OCI-LY7 (cell line): ENCODE measurements at places on chromosomes 5 and 9. TPM values are rescaled to one million over a fixed set of nuclear protein-coding genes. Genes with fewer than 3 reads are reported as not detected.

GDA gene
- not detected in 2 replicates for total RNA-seq

MLANA gene
- not detected in 2 replicates for total RNA-seq

FOXD4L4 gene
- 0.53 and 1.5 TPM in 2 replicates for total RNA-seq

NUTM2F gene
- total RNA-seq = not detected in 2 replicates

FAM78A gene
- 35.0 and 38.4 TPM in 2 replicates for total RNA-seq

OTP gene
- total RNA-seq = not detected in 2 replicates

F2R gene
- total RNA-seq = 0.08 and 0.09 TPM in 2 replicates

CCDC187 gene
- total RNA-seq = not detected in 2 replicates

PCDHB15 gene
- not detected in 2 replicates for total RNA-seq

ARID3C gene
- 0.38 and 0.44 TPM in 2 replicates for total RNA-seq

CYFIP2 gene
- 419 and 461 TPM in 2 replicates for total RNA-seq

ADAMTSL1 gene
- not detected in 2 replicates for total RNA-seq

CNTFR gene
- total RNA-seq = not detected in 2 replicates

SNCB gene
- 3.5 TPM in 2 replicates for total RNA-seq

F12 gene
- total RNA-seq = 3.0 and 3.8 TPM in 2 replicates

LVRN gene
- not detected in 2 replicates for total RNA-seq

CATSPER3 gene
- 0.61 and 1.0 TPM in 2 replicates for total RNA-seq

MAMDC2 gene
- not detected in 2 replicates for total RNA-seq

NR4A3 gene
- total RNA-seq = 0.46 and 0.74 TPM in 2 replicates

SOHLH1 gene
- not detected in 2 replicates for total RNA-seq
